ENCODE measurements at places on chromosomes 2 and 18.

DNA sequence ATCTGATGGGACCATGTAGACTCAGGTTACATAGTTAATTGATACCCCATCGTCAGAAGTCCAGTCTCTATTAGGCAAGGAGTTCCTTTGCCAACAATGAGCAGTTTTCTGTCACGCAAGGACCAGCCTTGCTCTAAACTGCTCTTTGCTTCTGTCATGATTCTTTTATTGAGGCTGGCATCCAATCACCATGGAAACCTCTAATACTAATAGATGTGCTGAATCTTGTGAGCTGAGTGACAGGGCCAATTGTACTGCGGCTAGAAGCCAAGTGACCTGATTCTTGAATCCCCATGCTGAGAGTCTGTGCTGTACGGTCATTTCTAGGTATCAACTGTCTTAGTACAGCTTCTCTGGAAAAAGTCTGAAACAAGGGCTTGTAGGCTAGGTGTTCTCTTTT is 395.6 kb downstream of the RND3 start:
- DNase-seq = no peak

GRCh38 chr2:105432749-105433148 is 33.9 kb upstream of the FHL2 start:
- no peak for DNase-seq

DNA sequence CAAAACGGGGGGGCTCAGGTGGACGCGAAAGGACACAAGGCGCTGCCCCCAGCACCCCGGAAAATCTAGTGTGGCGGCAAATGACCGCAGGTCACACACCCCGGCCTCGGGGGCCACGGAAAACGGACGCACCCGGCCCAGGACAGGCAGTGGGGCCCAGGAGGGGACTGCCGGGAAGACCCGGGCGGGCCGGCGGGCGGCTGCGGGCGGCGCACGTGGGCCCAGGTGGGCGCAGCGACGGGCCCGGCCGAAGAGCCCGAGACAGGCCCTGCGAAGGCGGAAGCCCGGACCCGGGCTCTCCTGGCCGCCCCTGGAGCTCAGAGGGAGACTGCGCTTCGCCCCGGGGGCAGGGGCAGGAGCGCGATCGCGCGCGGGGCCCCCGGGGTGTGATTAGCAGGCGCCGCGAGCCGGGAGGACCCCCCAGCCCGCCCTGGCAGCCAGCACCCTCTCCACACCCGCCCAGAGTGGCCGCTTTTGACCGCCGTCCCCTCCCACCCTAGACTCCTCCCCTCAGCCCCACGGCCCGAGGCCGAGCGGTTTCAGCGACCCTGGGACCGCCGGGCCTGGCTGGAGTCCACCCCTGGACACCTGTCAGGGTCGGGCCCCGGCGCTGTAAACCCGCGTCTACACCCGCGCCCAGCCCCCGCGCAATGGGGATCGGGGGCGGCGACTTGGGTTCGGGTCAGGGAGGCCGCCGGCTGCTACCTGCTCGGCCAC is 773 bp downstream of the MBP start:
- DNase-seq = peak; percentile 54

DNA sequence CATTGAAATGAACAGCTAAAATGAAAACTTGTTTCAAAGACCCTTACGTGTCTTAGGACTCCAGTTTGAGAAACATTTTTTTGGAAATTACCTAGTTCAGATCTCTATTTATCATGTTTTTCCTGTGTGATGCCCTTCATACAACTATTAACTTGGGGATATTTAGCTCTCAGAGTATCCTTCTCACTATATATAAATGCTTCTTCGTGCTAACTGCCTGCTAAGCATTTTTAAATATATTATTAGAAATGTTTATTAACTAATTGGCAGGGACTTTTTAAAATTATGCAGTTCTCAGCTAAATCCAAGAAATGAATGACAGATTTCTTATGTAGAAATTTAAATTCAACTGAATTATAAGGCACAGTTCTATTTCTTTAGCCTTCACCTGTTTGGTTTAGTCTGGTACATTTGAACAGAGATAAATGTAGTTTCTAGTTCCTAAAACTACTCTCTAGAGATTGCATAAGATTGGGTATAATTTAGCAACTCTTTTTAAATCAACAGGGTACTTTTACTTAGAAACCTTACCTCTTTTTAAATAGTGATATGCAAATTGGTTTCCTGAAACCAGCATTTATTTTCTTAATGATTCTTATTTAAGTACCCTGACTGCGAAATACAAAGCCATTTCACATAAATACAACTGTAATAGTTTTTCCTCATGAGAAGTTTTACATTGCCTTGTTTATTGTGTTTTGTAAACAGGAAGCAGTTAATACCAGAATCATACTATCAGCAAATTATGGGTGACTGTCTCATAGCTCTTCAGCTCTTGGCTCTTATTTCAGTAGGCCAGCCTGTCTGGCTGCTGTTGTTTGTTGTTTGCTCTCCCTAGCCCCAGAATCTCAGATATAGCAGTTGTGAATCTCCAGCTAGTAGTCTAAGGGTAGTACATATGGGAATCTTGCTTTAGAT is 140.7 kb downstream of the PTRHD1 start:
- DNase-seq = no peak

DNA sequence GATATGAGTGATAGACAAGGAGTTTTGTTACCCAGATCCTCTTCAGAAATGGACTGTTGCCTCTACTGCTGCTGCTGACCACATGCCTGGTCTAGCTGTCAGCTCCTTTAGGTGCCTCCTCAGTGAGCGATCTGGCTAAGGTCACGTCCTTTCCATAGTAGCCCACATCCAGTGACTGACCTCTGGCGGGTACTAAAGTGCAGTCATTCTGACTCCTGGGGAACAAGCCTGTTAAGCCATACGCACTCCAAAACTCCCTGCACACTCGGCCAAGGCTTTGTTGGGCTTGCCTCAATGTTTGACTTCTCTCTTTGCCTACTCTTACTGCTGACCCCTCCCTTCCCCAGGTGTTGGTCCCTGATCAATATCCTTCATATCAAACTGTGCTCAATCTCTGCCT is 685.2 kb downstream of the IRS1 start:
- DNase-seq = no peak

- no peak for DNase-seq
Measured at GRCh38 chr2:71791501-71792135, 338.3 kb downstream of the DYSF start.

DNA sequence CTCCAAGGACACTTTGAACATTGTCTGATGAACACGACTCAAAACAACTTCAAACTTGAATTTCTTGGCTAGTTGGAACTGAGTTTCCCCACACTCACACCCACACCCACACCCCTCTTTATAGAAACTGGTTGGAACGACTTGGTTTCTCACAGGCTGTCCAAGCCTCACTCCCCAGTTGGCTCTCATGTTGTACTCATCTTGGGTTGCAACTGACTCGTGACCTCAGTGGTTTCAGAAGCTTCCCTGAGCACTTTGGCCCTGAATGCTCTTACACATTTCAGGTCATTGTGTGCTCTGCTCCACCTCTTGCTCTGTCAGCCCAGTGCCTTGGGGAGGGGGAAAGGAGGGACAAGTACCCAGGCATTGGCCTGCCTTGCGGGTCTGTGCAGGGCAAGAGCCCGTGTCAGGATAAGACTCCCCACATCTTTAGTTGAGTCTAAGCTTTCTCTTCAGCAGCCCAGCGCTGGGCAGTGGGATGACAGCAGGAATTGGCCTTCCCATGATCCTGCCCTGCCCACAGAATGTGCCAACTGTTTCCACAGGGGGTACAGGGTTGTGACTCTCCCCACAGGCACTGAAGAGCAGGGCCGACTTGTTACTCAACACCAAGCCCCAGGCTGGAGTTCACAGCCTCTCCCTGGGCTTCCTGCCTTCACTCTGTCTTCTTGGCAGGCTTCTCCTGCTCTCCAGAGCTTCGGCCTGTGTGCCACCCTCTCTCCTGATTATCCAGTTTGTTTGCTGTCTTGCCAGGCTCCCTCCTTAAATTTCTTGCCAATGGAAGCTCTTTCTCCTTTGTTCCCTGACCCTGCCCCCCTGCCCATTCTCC is 104.6 kb downstream of the RTN4 start:
- DNase-seq = peak; percentile 57

DNA sequence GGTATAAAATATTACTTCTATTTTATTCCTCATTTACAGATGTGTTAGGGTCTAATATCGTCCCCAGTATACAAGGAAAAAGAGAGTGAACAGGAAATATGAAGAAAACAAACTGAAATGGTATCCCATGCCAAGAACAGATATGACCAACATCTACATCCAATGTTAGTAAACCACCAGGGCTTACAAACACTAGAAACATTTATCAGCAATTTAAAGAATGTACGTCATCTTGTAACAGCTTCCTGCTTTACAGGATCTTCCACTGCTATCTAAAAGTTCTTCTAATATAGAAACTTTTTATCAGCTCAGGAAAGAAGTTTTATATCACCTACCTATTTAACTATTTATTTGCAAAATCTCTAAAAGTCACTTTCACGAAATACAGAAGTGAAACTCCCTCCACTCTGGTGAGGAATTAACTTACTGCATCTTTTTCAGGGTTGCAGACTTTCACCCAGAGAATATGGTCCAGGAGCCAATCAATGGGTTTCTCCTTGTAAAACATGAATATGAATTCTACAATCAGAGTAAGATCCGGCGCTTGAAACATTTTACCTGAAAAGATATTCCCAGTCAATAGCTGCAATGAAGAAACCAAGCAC is 35.2 kb downstream of the UNC50 start:
- DNase-seq = no peak

DNA sequence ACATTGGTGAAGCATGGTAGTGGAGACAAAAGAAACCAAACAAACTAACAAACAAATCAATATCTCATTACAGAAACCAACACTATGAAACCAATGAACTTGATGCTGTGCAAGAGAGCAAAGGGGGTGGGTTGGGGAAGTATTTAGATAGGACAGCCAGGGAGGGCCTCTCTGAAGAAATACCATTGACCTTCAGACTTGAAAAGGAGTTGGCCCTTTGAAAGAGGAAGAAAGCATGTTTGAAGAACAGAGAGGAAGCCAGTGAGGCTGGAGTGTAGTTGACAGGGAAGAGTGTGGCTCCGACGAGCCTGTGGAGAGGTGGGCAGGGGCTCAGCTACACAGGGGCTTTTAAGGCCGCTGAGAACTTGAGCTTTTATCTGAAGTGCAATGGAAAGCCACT is 151.0 kb upstream of the GATA6 start:
- DNase-seq = no peak

DNA sequence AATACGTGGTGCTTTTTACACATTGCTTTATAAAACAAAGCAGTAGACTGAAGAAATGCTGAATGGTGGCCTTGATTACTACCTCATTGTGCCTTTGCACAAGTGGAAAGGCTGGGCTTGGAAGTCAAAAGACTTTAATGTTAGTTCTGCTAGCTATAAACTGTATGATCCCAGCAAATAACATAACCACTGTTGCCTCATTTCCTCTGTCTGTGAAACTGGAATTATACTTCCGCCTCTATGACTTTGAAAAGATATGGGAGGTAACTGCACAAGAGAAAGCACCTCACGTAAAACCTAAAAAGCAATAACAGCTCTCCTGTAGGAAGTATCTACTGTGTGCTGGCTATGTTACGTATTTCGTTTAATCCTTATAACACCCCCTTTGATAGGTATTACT is 43.4 kb upstream of the DSC1 start:
- DNase-seq = no peak

GRCh38 chr2:241940329-241940728 is 70.8 kb downstream of the RTP5 start:
- peak; percentile 37 for DNase-seq

DNA sequence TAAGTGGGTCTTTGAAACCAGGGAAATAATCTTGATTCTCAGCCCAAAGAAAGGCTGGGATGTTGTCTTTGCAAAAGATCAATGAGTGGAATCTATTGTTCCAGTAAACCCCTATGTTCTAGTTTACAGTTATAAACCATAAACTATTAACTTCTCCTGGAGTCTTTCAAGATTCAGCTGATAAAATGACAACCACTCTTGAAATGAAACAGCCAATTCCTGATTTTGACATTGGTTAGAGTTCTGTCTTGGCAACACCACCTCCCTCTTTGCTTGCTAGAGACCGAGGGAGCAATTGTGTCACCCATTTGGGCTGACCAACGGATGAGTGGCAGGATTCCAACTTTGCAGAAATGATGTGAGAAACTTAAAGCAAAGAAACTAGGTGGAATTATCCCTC is 746.9 kb downstream of the SLC4A3 start:
- no peak for DNase-seq

DNA sequence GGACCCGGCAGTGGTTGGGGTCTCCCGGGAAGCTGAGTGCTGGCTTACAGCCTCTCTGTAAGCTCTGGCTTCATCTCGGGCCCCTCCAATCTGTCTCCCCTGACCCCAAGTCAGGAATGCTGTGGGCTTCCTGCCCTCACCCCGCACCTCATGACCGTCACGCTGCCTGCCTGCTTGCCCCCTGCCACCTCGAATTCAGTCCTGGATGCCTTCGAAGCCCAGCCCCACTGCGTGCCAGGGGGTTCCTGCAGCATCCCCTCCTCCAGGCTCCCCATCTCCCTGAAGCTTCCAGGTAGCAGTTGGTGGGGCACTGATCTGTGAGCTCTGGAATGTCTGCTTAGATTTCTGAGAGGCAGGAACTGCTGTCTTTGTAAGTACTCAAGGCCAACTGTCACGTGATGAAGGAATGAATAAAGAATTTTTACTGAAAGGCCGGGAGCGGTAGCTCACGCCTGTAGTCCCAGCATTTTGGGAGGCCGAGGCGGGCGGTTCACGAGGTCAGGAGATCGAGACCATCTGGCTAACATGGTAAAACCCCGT is 6.5 kb downstream of the CLHC1 start:
- DNase-seq = no peak

DNA sequence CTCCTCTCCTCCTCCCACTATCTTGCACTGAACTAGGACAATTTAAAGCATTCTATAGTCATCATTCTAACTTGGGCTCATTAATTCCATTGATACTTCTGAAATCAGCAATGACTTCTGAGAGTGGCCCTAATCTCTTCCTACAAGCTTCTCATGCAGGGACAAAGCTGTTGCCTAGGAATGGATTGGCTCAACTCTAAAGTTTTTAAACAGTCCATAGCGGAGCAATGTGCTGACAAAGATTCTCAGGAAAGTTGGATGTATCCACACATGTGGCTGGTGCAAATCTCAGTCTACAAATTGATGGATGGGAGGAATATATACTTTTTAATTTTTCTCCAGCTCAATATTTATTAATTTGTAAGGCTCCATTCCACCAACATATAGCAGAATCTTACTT is 388.9 kb downstream of the SETBP1 start:
- no peak for DNase-seq

GRCh38 chr2:156311976-156312375 is 20.5 kb downstream of the NR4A2 start:
- DNase-seq = no peak

DNA sequence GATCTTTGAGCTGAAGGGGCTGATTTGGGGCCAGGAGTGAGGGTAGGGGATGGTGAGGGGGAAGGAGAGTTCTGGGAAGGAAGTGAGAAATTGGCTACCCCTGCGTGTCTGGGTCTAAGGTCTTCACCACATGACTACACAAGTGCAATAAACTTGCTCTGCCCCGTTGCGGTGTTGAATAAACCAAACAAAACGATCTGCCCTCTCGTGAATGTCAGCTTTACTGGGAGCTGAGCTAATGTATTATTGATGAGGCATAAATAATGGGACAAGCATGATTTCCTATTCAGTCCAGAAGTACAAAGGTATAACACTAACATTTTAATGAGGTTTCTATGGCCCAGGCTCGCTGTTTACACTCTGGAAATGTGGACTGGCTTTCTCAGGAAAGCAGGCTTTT is 8.0 kb upstream of the CFAP221 start:
- no peak for DNase-seq

- no peak for DNase-seq
Measured at GRCh38 chr2:150165442-150165841, 322.0 kb downstream of the RND3 start.

Measured in activated CD4-positive, alpha-beta T cell treated with anti-CD3 and anti-CD28 coated beads for 36 hours (primary cell).